Left lung (tissue), 14 donors: ENCODE measurements at places on chromosomes 1 and 21. TPM values are rescaled to one million over a fixed set of nuclear protein-coding genes. Genes with fewer than 3 reads are reported as not detected.
A peak's percentile ranks its signal among the peaks of the same experiment; 100 is the strongest.

- DNase-seq, result no peak
These were observed 182.1 kb upstream of the DMRTA2 start for GRCh38 chr1:50605186-50605875.

The TTC24 gene
- not detected for total RNA-seq

The LRRIQ3 gene
- total RNA-seq, result 0.61 TPM

DNA sequence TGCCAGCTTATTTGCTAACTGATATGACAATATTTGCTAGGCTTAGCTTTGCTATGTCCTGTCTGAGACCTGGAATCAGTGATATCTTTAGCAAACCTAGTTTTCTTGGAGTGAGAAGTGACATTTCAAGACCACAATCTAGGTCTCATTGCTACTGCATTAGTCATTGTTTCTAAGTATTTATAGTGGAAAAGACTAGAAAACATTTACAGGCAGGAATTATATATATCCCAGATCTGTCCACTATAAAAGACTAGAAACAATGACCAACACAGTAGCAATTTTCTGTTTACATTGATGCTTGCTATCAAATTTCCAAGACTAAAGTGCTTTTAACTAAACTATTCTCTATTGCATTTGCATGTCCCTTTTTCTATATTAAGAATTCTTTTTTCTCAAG, 5.0 kb upstream of the RGS18 start:
- DNase-seq, result no peak

DNA sequence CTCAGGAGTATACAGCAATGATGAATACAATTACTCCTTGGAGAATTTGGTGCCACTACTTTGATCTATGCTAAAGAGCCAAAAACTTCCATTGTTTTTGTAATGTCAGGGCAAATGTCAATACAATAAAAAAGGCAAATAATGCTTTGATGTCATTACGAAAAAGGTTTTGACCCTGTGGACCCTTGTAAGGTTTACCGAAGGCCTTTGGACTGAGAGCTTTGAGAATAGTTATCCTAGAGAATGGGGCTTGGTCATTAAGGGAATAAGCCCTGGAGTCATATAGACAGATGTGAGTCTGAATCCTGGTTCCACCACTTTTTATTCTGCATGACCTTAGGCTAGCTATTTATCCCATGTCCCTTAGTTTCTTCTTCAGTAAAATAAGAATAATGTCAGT, 27.5 kb downstream of the CEP170 start:
- no peak for DNase-seq

GRCh38 chr1:235060607-235061470, 67.8 kb downstream of the TOMM20 start:
- no peak for DNase-seq

DNA sequence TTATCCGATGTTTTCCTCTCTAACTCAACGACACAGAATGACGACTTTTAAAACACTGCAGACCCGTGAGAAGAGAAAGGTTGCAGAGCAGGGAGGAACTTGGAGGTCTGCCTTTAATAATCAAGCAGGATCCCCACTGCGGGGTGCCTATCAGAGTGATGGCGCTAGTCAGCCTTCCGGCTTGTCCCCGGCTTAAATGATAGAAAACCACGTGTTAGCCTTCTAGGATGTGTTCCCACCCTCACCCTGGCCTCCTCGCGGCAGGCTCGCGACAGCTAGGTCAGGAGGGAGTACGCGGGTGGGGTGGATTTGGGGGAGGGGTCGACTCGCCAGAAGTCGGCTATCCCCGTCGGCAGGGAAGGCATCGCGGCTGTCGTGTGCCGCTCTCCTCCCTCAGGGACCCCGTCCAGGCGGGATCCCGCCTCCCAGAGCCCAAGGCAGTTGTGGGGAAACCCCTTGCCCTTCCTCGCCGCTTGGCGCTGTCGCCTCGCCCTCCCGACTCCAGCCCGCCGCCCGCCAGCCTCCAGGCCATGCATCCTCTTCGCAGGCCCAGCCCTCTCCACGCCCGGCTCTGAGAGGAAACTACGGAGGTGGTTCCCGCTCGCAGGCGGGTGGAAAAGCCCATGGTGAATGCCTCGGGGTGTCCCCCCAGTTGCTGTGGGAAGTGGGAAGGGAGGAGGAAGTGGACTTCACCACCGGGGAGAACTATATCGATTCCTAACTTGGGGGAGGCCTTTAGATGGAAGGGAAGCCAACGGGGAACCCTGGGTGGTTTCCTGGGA, 1.1 kb upstream of the SMG7 start:
- DNase-seq, result peak; percentile 84

DNA sequence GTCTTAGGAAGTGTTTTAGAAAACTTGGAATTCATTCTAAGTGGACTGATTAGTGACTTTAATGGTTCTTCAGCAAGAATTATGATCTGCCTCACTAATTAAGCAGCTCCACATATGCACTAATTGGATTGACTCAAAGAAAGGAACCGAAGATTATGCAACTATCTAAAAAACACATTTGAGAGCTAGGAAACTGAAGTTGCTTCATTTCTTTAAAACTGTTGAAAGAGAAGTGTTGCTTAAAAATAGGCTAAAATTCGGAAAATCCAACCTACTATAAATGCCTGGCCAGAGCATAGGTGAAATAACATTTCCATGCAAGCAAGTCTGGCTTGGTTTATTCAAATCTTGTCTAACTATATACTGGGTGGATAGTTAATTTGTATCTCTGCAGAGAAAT, 502.9 kb upstream of the ZRANB2 start:
- no peak for DNase-seq

DNA sequence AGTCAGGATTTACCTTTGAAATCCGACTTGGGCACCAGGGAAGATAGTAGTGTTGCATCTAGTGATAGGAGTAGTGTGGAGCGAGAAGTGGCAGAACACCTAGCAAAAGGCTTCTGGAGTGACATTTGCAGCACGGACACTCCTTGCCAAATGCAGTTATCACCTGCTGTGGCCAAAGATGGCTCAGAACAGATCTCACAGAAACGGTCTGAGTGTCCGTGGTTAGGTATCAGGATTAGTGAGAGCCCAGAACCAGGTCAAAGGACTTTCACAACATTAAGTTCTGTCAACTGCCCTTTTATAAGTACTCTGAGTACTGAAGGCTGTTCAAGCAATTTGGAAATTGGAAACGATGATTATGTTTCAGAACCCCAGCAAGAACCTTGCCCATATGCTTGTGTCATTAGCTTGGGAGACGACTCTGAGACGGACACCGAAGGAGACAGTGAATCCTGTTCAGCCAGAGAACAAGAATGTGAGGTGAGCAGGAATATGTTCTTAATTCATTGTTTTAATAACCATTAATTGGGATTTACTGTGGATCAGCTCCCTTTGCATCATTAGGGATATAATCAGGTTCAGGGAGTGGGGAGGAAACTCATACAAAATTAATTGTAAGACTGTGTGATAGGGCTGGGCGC, 28.3 kb downstream of the BACH1 start:
- DNase-seq, result no peak

The MEX3A gene
- total RNA-seq, result 0.86 TPM

The FGR gene
- 126 TPM for total RNA-seq

GRCh38 chr1:43493661-43494450, 36.8 kb upstream of the PTPRF start:
- DNase-seq, result peak; percentile 44

- DNase-seq, result no peak
These were observed 28.6 kb downstream of the KIF26B start for GRCh38 chr1:245183429-245183828.

- DNase-seq, result no peak
These were observed 1.2 kb downstream of the CEP170 start for GRCh38 chr1:243253926-243254232.

DNA sequence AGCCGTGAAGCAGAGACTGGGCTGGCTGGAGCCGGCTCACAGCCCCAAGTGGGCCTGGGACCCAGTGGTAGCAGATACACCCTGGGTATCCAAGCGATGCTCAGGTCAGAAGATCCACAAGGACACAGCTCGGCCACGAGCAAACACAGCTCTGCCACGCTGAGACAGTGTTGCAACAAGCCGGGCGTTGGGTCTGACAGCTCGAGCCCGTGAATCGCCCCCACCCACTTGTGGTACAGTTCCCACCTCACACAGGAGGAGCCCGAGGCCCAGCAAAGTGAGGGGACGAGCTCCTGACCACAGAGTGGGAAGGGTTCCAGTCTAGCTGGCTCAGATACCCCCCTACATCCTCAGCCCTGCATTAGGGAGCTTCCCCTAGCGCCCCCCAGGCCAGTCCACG, 8.9 kb upstream of the PRKCZ start:
- no peak for DNase-seq

DNA sequence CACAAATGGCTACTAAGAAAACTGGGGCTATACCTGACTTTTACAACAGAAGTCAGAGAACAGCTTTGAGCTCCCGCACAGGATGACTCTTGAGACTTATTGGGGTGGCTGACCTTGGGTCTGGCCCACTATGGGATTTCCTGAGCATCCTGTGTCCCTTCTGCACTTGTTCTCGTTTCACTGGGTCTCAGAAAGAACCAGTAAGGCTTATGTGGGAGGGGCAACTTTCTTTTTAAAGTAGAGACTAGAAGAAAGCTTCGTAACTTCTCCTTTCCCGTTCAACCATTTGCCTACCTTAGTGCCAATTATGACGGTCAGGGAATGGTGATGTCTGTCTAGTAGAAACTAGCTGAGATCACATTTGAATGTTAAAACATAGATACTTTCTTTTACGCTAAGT, 59.5 kb upstream of the C1orf105 start:
- no peak for DNase-seq

GRCh38 chr1:30378003-30378596, 345.3 kb downstream of the MATN1 start:
- DNase-seq, result no peak

The GOLT1A gene
- 9.5 TPM for total RNA-seq

GRCh38 chr1:168441745-168442144, 102.1 kb downstream of the XCL2 start:
- no peak for DNase-seq

The IGSF21 gene
- total RNA-seq, result 1.2 TPM

DNA sequence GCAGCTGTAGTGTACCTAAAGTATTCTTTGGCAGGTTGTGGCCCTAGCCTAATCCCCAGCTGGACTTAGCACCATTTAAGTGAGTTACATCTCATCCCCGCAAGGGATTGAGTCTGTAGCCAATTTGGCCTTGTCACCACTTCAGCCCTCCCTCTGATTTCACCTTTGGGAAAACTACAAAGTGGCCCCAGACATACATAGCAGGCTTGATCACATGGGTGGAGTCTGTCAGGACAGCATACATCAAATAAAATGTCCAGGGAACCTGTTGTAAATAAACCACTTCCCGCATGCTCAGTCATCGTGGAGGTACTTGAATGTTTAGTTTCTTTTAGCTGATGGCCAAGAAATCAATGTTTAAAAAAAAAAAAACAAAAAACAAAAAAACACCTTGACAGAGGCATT, 142.5 kb downstream of the DHRS3 start:
- no peak for DNase-seq
